ENCODE measurements at places on chromosomes 4 and X. TPM values are rescaled to one million over a fixed set of nuclear protein-coding genes. Genes with fewer than 3 reads are reported as not detected.

- no peaks in the 10 kb centered on the region for H3K27me3 ChIP-seq
- peaks cover 6% of the 10 kb centered on the region for H3K4me1 ChIP-seq
- no peak overlapping the region for H3K4me3 ChIP-seq
- H3K36me3 ChIP-seq = no peaks in the 10 kb centered on the region
Measured at GRCh38 chr4:52246827-52247226, 195.7 kb downstream of the SPATA18 start.

The S100G gene
- not detected for total RNA-seq

The MCF2 gene
- total RNA-seq = 0.56 TPM

The LNX1 gene
- total RNA-seq = 41.3 TPM

GRCh38 chr4:156946516-156947424 lies 24.8 kb downstream of the PDGFC start:
- no peak overlapping the region for H3K27ac ChIP-seq
- no peaks in the 10 kb centered on the region for H3K27me3 ChIP-seq

- no peak overlapping the region for H3K27ac ChIP-seq
- H3K4me1 ChIP-seq = no peaks in the 10 kb centered on the region
- H3K27me3 ChIP-seq = no peaks in the 10 kb centered on the region
- no peak for DNase-seq
- no peaks in the 10 kb centered on the region for H3K36me3 ChIP-seq
- H3K4me3 ChIP-seq = no peak overlapping the region
Measured at GRCh38 chrX:127404161-127404560, 584.6 kb downstream of the PRR32 start.

- no peaks in the 10 kb centered on the region for H3K4me1 ChIP-seq
- H3K27me3 ChIP-seq = no peaks in the 10 kb centered on the region
- no peak for DNase-seq
Measured at GRCh38 chr4:81142744-81143143, 72.3 kb downstream of the PRKG2 start.
